ENCODE measurements at places on chromosomes 2 and 18.

GRCh38 chr2:17518212-17519154 is at the start of gene RAD51AP2:
Gene RAD51AP2 (minus strand): TSS chr2:17518440. CDS start chr2:17518415, 25 bp downstream.
- H3K4me1 ChIP-seq = no peaks in the 10 kb centered on the region
- H3K36me3 ChIP-seq = no peaks in the 10 kb centered on the region
- H3K4me3 ChIP-seq = no peak within 1 kb of the TSS
- H3K27ac ChIP-seq = no peak within 1 kb of the TSS
- peak; percentile 21 for DNase-seq

DNA sequence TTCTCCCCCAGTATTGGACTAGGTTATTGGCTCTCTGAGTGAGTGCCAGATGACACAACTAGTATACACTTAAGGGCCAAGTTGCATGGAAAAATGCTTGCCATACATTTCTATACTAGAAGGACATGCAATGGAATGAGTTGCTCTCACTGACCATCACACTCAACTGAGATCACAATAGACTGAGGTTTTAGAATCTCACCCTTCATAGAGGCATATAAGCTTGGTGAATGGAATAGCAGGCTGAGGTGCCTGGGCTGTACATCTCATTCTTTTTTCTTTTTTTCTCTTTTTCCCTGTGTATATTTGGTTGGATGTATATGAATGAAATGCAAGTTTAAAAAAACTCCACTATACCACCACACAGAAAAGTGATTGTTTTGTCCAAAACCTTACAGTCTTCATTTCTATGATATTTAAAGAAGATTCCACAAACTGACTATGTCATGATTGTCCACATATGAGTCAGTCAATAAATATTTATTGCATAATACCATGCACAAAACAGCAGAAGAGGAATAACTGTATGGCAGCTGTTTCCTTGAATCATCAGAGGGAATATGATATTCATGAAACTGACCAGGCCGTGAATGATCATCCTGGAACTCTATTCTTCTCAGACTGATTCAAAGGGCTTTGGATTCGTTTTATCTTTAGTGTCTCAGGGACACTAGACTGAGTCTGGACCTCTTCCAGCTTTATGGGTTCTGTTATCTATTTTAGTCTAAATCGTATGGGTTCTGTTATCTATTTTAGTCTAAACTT is 122.6 kb upstream of the STK17B start:
- no peak overlapping the region for H3K27ac ChIP-seq
- no peak for DNase-seq
- H3K4me3 ChIP-seq = no peak overlapping the region
- peaks cover 37% of the 10 kb centered on the region for H3K4me1 ChIP-seq
- H3K27me3 ChIP-seq = no peaks in the 10 kb centered on the region
- H3K36me3 ChIP-seq = no peaks in the 10 kb centered on the region

- H3K4me3 ChIP-seq = no peak overlapping the region
- no peaks in the 10 kb centered on the region for H3K36me3 ChIP-seq
- no peak for DNase-seq
- H3K27me3 ChIP-seq = no peaks in the 10 kb centered on the region
- no peak overlapping the region for H3K27ac ChIP-seq
These were observed 203.8 kb downstream of the PDE11A start for GRCh38 chr2:177868806-177869205.

DNA sequence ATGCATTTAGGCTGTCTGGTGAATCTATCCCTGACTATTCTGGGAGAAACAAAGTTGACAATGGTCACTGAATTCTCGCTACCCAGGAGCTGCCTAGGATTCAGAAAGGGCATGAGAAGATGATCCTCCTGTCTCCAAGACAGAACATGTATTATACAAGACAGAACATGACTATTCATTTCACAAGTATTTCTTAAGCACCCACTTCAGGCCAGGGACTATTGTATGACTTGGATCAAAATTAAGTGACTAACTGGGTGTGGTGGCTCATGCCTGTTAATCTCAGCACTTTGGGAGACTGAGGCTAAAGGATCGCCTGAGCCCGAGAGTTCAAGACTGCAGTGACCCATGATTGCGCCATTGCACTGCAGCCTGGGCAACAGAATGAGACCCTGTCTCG is 235.8 kb upstream of the RAB12 start:
- no peaks in the 10 kb centered on the region for H3K4me1 ChIP-seq
- DNase-seq = no peak
- H3K4me3 ChIP-seq = no peak overlapping the region
- no peaks in the 10 kb centered on the region for H3K36me3 ChIP-seq
- peaks cover 4% of the 10 kb centered on the region for H3K27me3 ChIP-seq
- no peak overlapping the region for H3K27ac ChIP-seq

- DNase-seq = peak; percentile 36
- no peaks in the 10 kb centered on the region for H3K27me3 ChIP-seq
- peak overlapping the region; percentile 85 for H3K27ac ChIP-seq
- no peak overlapping the region for H3K4me3 ChIP-seq
- H3K4me1 ChIP-seq = peaks cover 74% of the 10 kb centered on the region
These were observed 223.7 kb upstream of the TRIB2 start for GRCh38 chr2:12493031-12493513.

DNA sequence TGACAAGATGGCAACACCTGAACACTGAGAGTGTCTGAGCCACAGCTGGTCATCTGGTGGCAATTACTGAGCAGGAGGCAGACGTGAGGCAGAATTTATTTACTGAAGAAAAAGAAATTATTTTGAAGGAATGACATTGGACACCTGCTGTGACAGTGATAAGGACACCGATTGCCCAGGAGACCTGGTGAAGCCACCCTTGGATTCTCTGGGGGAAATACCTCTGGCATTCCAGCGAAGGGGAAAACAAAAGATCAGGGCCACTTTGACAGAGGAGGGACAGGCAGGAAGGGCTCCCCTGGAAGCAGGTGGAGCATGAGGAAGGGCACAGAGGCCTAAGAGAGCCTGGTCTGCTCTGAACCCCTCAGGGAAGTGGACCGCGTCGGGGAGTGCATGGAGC is 85.4 kb upstream of the ALPP start:
- DNase-seq = no peak
- peaks cover 11% of the 10 kb centered on the region for H3K4me1 ChIP-seq
- no peaks in the 10 kb centered on the region for H3K36me3 ChIP-seq
- no peaks in the 10 kb centered on the region for H3K27me3 ChIP-seq
- no peak overlapping the region for H3K4me3 ChIP-seq
- no peak overlapping the region for H3K27ac ChIP-seq

DNA sequence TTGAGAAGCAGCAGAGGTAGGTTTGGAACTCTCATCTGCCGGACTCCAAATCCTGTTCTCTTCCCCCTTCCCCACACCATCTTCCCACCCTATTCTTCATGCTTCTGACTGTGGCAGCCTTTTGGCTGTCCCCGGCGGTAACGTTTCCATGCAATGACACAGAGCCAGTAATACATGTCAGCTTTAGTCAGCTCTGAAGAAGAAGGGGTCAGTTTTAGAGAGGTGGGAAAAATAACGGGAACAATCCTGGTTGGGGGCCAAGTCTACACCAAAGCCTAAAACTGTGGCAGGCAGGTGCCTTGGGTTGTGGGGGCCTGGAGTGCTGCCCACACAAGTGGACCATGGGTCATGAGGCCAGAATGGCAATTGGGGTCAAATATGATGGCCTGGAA is 106.8 kb downstream of the LPIN1 start:
- no peak overlapping the region for H3K27ac ChIP-seq
- H3K4me3 ChIP-seq = no peak overlapping the region
- H3K36me3 ChIP-seq = no peaks in the 10 kb centered on the region
- no peaks in the 10 kb centered on the region for H3K4me1 ChIP-seq
- no peak for DNase-seq
- H3K27me3 ChIP-seq = peaks cover 14% of the 10 kb centered on the region

GRCh38 chr18:54742659-54743604 is 85.3 kb upstream of the RAB27B start:
- no peaks in the 10 kb centered on the region for H3K36me3 ChIP-seq
- peaks cover 10% of the 10 kb centered on the region for H3K27me3 ChIP-seq
- H3K4me3 ChIP-seq = no peak overlapping the region
- no peak overlapping the region for H3K27ac ChIP-seq
- H3K4me1 ChIP-seq = no peaks in the 10 kb centered on the region
- no peak for DNase-seq

GRCh38 chr2:232162187-232162586 is 200.7 kb downstream of the DIS3L2 start:
- H3K4me3 ChIP-seq = no peak overlapping the region
- no peak overlapping the region for H3K27ac ChIP-seq
- H3K4me1 ChIP-seq = no peaks in the 10 kb centered on the region
- DNase-seq = no peak
- H3K36me3 ChIP-seq = peaks cover 12% of the 10 kb centered on the region
- no peaks in the 10 kb centered on the region for H3K27me3 ChIP-seq
